ENCODE measurements at places on chromosomes 11 and 22. TPM values are rescaled to one million over a fixed set of nuclear protein-coding genes. Genes with fewer than 3 reads are reported as not detected.

GRCh38 chr11:21895686-21896085, 297.2 kb upstream of the ANO5 start:
- DNase-seq: no peak

DNA sequence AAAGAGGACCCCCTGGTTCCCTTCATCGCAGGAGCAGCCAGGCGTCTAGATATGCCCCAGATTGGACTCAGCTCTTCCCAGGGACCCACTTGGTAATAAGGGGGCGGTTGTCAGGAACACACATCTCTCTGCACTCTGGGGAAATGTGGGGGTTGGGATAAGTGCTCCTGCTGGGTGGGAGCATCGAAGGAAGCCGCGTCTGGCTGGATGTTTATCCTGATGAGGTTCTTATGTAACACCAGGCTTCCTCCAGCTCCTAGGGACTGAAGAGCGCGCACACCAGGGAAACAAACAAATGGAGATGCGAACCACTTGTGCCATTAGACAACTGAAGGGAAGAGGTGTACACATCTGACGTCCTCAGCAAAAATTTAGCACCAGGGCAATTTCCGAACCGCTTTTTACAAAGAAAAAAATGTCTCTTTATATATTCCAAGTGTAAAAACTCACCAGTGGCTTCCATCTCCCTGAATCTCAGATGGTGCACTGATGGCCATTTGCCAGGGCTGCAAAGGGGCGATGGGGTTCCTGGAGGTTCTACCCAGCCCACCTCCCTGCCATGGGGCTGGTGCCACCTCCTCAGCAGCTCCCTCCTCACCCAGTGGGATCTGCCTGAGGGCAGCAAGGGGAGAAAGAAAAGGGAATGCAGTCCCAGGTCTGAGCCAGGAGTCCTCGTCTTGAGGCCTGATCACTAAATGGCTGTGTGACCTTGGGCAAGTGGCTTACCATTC, 89.4 kb downstream of the PKNOX2 start:
- DNase-seq: no peak

DNA sequence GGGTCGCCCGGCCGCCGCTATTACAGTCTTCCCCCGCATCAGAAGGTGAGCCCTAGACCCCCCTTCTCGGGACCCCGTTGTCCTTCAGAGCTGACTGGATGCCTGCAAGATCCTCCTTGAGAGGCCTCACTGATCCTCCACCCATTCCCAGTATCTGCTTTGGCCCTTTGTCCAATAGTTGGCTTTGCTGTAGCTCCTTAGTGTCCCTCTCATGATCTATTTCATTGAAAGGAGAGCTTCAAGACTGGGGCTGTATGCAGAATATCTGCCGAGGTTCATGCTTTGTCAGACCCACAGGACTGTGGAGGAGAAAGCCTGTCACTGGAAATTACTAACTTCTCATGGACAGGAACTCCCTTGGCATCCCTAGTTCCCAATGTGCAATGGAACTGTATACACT, 499 bp downstream of the DLAT start:
- DNase-seq: no peak

- DNase-seq: no peak
These were observed 35.0 kb downstream of the ZC3H12C start for GRCh38 chr11:110128161-110128560.

- DNase-seq: no peak
These were observed 84.1 kb downstream of the LARGE2 start for GRCh38 chr11:46006418-46007070.

GRCh38 chr11:8934742-8935488, 2.2 kb upstream of the C11orf16 start:
- no peak for DNase-seq

ALG12 gene
- total RNA-seq: 13.8 TPM
